ENCODE measurements at places on chromosomes 3 and 15.
A peak's percentile ranks its signal among the peaks of the same experiment; 100 is the strongest.

DNA sequence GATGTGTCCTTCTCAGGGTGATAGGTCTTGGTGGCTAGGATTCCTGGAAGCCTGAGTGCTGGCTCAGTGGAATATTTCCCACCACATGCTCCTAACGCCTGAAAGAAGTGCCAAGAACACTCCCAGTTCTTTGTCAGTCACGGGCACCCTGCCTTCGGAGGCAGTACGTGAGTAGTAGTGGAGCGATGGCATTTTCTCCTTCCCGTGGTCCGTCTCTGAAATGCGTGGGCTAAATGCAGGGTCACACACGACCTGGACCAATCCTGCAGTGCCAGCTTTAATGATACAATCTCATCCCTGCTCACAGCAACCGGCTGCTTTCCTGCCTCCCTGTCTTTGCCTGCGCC is 14.5 kb downstream of the H1-8 start:
- DNase-seq = no peak

DNA sequence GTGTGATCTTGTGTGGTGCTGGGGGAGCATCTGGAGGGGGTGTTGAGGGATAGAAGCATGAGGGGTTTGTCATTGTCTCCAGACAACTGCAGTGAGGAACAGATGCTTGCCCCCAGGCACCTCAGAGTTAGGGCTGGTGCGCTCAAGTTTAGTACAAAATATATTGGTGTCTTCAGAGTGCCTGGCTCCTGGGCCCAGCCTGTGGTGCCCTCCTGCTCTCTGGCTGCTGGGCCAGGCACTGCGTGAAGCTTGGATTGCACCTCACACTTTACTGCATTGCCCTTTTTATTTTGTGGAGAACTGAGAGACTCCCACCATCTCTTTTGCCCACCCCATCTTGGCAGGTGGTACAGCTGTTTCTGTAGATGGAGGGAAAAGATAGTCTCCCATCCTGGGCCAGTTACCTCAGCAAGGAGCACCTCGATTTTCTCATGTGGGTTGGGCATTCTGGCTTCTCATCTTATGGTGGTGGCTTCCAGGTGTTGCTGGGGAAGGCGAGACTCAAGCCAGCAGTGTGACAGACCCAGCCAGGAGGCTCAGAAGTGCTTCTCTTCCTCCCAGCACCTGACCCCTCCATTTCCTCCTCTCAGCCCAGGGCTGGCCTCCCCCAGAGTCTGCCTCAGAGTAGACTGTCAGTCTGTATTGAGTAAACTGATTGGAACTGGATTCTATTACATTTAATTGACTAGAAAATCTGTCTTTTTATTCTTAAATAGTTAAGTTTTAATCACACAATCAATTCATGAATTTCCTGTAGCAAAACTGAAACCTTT is 140.5 kb downstream of the DNAJB8 start:
- DNase-seq = no peak

DNA sequence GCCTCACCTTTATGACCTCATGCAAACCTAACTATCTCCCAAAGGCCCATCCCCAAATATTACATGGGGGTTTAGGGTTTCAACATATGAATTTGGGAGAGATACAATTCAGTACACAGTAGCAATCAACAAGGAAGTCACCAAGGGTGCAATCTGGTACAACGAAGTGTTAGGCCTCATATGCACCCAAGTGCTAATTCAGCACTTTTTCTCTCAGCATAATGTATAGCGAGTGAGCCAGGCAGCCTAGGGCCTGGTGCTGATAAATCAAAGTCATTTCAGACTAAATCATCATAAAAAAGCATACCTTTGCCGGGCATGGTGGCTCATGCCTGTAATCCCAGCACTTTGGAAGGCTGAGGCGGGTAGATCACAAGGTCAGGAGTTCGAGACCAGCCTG is 11.7 kb upstream of the KBTBD8 start:
- no peak for DNase-seq

- DNase-seq = no peak
Observed at GRCh38 chr15:66798426-66799061, 96.5 kb downstream of the SMAD6 start.

DNA sequence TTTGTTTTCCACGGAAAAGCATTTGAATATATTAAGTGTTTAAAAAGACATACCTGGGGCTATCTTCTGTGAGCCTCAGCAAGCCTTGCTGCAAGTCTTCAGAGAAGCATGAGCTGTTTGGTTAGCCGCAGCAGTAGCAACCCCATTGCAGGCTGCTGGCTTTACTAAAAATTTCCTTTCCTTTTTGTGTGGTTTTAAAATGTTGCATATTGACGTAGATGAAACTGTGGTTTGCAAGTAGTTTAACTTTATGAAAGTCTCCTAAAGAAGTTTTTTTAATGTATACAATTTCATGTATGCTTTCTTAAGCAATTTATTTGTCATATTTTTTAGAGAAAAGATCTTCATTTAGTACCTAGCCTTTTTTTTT is at the start of gene GPR171:
Gene GPR171, minus strand, starts transcription at position 166 of the 370 bp plus-strand sequence. CDS start 3,830 bp downstream, outside the sequence.
- DNase-seq = peak; percentile 54

GRCh38 chr15:77781151-77781945 is 148.6 kb upstream of the LINGO1 start:
- DNase-seq = no peak

DNA sequence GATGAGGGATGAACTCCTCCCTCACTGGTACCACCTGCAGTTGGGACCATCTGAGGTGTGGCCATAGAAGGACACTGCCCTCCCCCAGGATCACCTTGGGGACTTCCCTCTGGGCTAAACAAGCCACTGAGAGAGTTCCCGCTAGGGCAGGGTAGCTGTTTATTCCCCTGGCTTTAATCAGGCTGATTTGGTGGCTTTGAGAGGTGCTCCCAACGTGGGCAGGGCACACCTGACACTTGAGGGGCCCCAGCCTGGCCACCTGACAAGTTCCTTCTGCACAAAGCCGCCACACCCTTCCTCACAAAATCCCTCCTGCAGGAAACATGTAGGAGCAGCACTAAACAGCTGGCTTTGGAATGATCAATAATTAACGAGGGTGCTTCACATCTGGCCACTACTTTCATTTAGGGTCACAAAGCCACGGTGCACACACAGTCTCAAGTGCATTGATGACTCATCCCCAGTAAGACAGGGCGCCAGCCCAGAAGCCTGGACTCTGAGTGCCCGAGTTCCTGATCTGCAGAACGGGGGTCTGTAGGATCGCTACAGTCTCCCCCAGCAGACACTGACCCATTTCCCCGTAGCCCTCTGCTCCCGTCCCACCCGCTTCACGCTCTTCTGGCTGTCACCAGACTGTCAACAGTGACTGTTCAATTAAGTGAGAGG is 75.1 kb downstream of the ATP10A start:
- DNase-seq = no peak

- no peak for DNase-seq
Observed at GRCh38 chr15:95957861-95958260, 372.6 kb upstream of the NR2F2 start.

GRCh38 chr3:182725372-182726251 is 67.7 kb upstream of the ATP11B start:
- DNase-seq = no peak

DNA sequence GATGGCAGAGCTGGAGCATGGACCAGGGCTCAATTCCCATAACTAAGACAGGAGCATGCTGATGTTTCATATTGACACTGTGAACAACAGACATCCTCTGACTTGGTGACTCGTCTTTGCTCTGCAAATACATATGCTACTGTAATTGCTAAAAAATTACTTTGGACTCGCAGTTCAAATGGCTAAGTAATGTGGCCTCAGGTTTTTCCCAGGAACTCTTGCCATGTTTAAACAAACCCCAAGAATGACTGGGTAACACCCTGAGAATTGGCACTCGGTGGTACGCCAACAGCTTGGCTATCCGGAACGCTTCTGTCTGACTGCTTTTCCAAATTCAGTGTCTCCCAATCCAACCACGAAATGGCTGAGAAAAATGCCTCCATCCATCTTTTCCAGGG is 456.7 kb upstream of the THBS1 start:
- no peak for DNase-seq

DNA sequence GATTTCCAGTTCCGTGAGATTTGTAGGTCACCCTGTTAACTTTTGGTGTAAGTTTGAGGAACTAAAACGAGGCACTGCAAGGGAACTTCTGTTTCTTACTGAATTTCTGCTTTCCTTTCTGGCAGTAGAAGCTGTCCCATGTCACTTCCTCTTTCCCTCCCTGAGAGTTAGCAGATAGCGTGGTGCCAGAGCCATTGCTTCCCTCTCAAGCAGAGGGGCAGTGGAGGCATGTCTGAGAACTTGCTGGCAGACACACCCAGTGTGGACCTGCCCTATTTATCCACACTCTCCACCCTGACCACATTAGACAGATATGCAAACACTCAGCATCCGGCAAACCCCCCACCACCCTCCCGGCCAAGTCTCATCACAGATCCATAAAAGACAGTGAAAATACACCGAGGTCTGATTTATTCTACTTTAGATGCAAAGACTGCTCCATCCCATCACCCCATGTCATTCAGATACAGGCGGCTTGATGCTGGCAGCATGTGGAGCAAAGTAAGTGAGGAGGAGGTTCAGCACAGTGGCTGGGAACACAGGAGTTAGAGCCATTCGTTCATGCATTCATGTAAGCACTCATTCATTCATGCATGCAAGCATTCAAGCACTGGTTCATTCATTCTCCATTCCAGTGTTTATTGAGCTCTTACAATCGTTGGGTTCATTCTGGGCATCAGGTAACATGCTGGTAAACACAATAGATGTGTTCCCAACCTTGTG is 324.7 kb downstream of the SHQ1 start:
- no peak for DNase-seq

DNA sequence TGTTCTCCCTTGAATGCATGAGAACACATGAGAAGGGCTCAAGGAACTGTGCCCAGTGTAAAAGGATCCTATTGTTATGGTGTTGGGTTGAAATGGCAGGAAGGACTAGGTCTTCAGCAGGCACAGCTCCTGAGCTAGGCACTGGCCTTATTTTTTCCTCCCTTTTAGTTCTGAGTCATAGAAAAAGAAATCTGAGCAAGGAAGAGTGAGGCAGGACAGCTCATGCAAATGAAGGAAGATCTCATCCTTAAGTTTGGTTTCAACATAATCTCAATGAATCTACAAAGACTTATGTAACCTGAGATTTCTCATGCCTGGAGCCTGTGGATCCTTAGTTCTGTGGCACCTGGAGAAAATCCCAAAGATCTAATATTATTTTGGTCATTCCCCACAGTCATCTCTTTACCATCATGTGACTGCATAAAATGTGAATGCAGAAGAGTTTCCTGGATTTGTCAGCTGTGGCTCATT is 188.6 kb upstream of the TBL1XR1 start:
- no peak for DNase-seq

- DNase-seq = no peak
Observed at GRCh38 chr3:31371484-31372177, 161.1 kb upstream of the STT3B start.

- DNase-seq = no peak
Observed at GRCh38 chr3:111571907-111572460, 23.2 kb downstream of the ZBED2 start.

- no peak for DNase-seq
Observed at GRCh38 chr3:160739079-160739478, 17.0 kb upstream of the PPM1L start.

GRCh38 chr3:17972476-17972875 is 230.0 kb upstream of the TBC1D5 start:
- no peak for DNase-seq

- DNase-seq = no peak
Observed at GRCh38 chr15:78667578-78668236, 26.7 kb upstream of the CHRNB4 start.
